Cortex of kidney (tissue), 1 donor: ENCODE measurements at places on chromosomes 11 and 22.

GRCh38 chr22:22061085-22062077, 78.8 kb upstream of the TOP3B start:
- DNase-seq, result no peak

DNA sequence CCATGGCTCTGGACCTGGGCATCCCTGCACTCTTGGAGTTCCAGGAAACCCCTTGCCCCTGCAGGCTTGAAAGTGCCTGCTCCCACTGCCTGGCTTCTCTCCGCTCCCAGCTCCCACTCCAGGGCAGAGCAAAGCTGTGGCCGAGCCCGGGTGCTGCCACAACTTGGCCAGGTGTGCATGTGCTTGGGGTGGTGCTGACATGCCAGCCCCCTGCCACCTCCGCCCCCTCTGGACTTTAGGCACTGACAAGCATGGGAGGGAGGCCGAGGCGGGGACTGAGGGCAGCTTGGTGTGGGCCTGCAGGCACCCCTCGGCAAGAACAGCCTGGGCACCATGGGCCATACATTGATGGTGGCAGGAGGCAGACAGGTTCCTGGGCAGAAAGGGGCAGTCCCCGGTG, 56.4 kb upstream of the B3GNT6 start:
- no peak for DNase-seq

- no peak for DNase-seq
Measured at GRCh38 chr11:394858-395655, 1.0 kb downstream of the PKP3 start.

DNA sequence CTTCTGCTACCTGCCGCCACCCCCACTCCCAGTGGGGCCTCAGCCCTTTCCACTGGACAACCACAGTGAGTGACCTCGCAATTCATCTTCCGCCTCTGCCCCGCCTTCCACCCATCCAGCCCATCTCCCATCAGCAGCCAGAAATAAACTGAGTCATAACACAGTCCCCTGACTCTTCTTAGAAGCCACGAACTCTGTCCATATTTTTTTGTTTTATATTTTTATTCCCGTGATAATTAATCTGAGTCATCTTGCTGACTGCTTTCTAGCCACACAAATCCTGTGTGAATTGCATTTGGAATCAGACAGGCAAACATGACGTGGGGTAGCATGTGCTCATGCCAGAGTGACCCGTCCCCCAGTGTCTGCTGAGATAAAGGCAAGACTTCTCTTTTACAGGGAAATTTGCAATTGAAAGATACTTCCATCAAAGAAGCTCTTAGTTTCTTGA, 7.0 kb downstream of the FADD start:
- no peak for DNase-seq

- DNase-seq, result no peak
Measured at GRCh38 chr22:38213990-38214301, 12.2 kb downstream of the MAFF start.

- DNase-seq, result no peak
Measured at GRCh38 chr11:6321961-6322362, 1.7 kb upstream of the CAVIN3 start.

GRCh38 chr11:42407341-42407740, 904.5 kb upstream of the API5 start:
- DNase-seq, result no peak

- DNase-seq, result no peak
Measured at GRCh38 chr22:23437779-23438178, 142.3 kb downstream of the IGLL1 start.

- DNase-seq, result peak; percentile 36
Measured at GRCh38 chr11:65386307-65387140, at the start of gene FRMD8. FRMD8 (plus strand) TSS chr11:65386637; CDS start chr11:65387037, 400 bp downstream.
